ENCODE measurements at places on chromosomes 11 and 22.

DNA sequence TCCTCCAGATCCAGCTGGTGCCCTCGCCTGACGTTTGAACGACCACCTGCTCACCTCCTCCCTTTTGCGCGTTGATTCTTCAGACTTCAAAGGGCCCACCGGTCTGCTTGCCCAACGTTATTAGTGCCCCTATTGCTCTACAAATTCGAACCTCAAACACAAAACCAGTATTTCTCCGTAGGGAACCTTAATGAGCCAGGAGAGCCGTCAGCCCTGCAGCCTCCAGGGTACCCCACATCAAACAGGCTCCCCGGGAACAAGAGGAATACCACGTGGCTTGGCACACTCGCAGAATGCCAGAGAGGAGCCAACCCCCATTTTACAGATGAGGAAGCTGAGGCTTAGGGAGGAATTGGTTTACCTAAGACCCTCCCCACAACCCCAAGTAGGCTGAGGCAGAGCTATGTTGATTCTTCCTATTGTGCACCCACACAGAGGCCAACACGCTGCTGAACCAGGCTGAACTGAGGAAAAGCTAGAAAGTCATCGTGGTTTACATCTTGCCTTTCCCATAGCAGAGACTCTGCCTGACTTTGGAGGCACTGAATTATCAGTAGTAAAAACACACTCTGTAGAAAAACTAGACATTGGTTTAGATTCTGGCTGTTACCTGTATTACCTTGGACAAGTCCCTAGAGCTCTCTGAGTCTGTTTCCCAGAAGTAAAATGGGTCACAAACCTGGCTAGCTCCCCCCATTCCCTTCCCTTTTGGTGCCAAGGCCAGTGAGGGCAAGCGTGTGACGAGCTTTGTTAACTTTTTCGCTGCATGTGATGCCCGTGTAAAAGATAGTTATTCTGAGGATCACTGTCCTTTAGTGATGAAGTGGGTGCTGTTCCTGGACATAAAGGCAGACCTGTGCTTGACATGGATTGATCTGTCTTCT is 764 bp downstream of the TKFC start:
- no peak for DNase-seq

DNA sequence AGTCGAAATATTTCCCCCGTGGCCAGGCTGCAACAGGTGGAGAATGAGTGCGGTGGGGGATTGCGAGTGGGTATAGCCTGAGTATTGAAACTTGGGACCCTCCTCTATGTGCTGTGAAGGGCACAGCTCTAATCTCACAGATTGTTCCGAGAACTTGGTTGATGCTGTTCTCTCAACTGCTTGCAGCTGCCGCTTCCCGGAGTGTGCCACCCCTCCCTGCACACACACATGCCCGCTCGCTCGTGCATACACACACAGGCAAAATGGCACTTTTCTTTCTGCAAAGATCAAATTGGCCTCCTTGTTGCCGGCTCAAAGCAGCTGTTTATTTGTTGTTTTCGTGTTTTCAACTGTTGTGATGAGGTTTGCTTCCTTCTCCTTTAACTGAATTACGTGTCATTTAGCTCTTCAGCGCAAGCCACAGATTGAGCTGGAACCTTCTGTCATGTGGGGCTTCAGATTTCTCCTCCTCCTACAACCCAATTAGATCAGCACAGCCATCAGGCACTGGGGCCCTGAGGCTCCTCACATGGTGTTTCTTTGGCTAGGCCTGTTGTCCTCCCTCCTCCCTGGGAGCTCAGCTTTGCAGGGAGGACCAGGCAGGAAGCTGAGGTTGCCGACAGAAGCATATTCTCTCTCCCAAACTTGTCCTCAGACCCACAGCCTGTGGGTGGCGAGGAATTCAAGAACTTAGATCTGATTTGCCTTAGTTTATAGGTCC is 13.9 kb upstream of the B3GAT1 start:
- no peak for DNase-seq

GRCh38 chr11:30153008-30153407 is 77.8 kb upstream of the FSHB start:
- no peak for DNase-seq

- DNase-seq, result no peak
Measured at GRCh38 chr11:17734986-17735817, 621 bp downstream of the KCNC1 start.

GRCh38 chr11:116046127-116046526 is 541.9 kb upstream of the CADM1 start:
- DNase-seq, result no peak

- DNase-seq, result no peak
Measured at GRCh38 chr11:92410526-92410925, 185.9 kb downstream of the FAT3 start.

DNA sequence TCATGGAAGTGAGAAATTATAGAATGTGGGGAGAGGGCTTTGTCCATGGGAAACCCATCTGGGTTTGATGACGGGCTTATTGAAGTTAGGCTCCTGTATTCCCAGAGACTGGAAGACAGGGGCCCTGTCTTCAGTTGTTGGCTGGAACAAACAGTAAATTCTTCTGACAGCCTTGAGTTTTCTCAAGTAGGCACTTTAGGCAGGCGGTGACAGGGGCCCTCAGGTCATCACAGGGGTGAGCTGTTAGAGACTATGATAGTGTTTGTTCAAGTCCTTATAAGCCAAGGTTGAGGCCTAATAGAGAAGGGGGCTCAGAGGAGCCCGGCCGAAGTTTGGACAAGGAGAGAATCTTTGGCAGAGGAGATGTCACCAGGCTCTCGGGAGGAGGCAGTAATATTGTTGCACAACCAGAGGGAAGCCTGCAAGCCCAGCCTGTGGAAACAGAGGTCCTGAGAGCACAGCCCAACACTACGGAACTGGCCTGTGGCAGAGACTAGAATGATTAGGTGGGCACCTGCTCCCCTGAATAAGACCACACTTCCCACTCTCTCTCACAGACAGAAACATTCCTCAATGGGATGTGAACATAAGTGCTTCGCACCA is 20.2 kb upstream of the IL17RA start:
- no peak for DNase-seq

DNA sequence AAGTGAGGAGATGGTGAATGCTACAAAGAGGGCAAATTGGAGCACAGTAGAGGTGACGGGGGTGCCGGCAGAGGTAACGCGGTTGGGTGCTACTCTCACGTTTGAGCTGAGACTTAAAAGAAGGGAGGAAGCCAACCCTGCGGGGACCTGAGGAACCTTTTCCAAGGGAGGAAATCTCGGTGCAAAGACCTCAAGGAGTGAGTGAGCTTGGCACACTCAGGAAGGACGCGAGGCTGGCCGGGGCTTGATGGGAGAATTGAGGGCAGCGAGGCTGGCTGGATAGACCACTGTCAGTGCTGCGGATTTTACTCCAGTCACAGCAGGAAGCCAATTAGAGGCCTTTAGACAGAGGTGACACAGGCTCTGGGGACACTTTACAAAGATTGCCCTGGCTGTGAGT is 25.0 kb downstream of the TSKU start:
- no peak for DNase-seq

GRCh38 chr11:99932684-99933083 is 754.4 kb upstream of the ARHGAP42 start:
- no peak for DNase-seq

- DNase-seq, result no peak
Measured at GRCh38 chr11:94786264-94787126, 18.3 kb downstream of the AMOTL1 start.
